ENCODE measurements at places on chromosomes 7 and 10. TPM values are rescaled to one million over a fixed set of nuclear protein-coding genes. Genes with fewer than 3 reads are reported as not detected.

- H3K36me3 ChIP-seq = no peaks in the 10 kb centered on the region
- H3K27ac ChIP-seq = no peak overlapping the region
- H3K4me1 ChIP-seq = no peaks in the 10 kb centered on the region
- H3K4me3 ChIP-seq = no peak overlapping the region
- no peaks in the 10 kb centered on the region for H3K27me3 ChIP-seq
Measured at GRCh38 chr7:96430356-96430755, 108.5 kb upstream of the SLC25A13 start.

DNA sequence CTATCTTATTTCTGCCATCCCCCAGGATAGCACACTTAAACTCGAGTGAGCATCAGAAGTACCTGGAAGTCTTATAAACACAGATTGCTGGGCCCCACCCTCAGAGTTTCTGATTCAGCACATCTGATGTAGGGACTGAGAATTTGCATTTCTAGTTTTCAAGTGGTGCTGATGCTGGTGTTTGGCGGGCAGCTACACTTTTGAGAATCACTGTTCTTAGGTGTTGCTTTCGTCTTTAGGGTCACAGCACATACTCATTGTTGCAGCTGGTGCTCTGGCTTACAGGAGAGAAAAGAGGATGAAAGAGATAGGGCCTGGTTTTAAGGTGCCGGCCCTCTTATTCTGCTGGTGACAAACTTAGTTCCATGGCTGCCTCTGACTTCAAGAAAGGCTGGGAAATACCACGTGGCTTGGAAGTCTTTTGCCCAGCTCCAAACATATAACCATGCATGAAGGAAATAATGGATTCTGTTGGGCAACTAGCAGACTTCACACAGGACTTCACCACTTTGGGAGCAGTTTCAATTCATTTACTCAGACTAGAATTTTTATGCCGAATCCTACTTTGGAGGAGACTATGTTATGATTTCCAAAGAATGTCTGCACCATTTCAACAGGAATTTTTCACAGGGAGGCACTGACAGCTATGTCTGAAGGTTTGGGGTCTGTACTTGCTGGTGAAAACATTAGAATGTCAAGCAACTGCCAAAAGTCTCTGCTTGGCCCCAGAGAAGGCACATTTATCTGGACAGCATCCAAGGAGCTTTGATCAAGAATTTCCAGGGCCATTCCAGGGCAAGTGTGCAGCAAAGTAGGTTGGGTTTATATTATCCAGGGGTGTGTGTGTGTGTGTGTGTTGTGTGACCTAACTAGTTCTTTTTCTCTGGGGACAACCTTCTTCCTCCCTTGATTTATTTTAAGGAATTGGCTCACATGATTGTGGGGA, 6.9 kb upstream of the MINDY4 start:
- H3K27ac ChIP-seq = peak overlapping the region; percentile 38
- no peak for DNase-seq
- H3K4me3 ChIP-seq = no peak overlapping the region
- H3K36me3 ChIP-seq = no peaks in the 10 kb centered on the region
- H3K27me3 ChIP-seq = no peaks in the 10 kb centered on the region

DNA sequence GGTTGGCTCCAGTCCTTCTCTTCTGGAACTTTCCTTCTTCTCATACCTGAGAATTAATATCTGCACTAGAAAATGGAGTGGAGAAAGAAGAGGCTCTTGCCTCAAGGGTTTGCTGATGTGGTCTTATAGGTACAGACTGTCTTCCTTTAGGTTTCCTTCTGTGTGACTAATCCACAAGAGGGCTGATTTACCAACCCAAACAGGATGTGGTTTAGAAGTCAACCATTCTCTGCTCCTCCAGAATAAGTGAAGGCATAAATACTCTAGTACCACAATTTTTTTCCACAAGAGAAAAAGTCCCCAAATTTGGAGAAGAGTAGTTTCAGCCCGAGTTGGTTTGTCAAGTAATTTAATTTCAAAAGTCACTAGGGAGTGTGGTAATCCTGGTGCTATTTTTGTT, 85.8 kb downstream of the NRP1 start:
- no peaks in the 10 kb centered on the region for H3K4me1 ChIP-seq
- H3K4me3 ChIP-seq = no peak overlapping the region
- H3K36me3 ChIP-seq = peaks cover 48% of the 10 kb centered on the region
- no peak for DNase-seq

DNA sequence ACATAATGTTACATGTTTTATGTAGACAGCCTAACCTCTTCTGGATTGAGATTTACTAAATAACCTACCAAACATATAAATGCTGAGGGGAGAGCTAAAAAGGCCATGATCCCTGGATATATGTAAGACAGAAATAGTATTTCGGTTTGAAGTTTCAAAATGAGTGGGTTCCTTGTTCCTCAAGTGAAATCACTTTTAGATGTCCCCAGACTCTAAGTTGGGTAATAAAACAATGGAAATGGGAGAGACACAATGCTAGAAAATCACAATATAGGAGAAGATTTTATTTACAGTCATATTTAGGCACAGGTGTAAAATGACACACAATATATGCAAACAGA, 56.5 kb downstream of the SHTN1 start:
- no peak overlapping the region for H3K4me3 ChIP-seq
- H3K36me3 ChIP-seq = no peaks in the 10 kb centered on the region
- DNase-seq = no peak
- no peaks in the 10 kb centered on the region for H3K4me1 ChIP-seq

- H3K27me3 ChIP-seq = no peaks in the 10 kb centered on the region
- H3K4me3 ChIP-seq = no peak overlapping the region
- no peak for DNase-seq
Measured at GRCh38 chr7:141400356-141400755, 150.9 kb upstream of the AGK start.

- H3K4me3 ChIP-seq = no peak overlapping the region
- DNase-seq = no peak
- no peak overlapping the region for H3K27ac ChIP-seq
- peaks cover 4% of the 10 kb centered on the region for H3K4me1 ChIP-seq
- H3K27me3 ChIP-seq = no peaks in the 10 kb centered on the region
Measured at GRCh38 chr10:71627956-71628355, 91.6 kb downstream of the C10orf105 start.

- H3K4me1 ChIP-seq = no peaks in the 10 kb centered on the region
- H3K4me3 ChIP-seq = no peak overlapping the region
- H3K27ac ChIP-seq = no peak overlapping the region
- peaks cover 7% of the 10 kb centered on the region for H3K36me3 ChIP-seq
Measured at GRCh38 chr10:15112657-15113056, 15.5 kb downstream of the RPP38 start.

DNA sequence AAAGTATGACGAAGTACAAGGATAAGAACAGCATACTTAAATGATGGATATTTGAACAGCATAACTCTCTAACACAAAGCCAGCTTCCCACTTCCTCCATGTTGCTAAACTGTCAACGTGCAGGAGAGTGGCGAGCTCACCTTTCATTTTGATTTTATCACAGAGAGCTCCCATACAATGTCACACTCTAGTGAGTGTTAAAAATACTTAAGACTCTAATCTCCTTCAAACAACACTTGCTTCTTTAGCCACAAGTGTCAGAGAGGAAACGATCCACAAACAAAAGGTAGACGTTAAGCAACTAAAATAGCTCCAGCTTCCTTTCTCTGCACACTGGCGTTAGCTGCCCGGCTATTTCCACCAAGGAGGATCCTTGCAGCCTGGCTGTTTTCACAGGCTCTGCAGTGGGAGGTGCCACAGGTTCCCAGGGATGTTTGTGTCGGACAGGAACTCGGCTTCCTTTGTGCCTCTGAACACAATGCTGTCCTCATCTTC, 194.6 kb downstream of the COBL start:
- H3K27me3 ChIP-seq = no peaks in the 10 kb centered on the region
- H3K36me3 ChIP-seq = no peaks in the 10 kb centered on the region
- no peak overlapping the region for H3K4me3 ChIP-seq
- H3K27ac ChIP-seq = no peak overlapping the region

- H3K27ac ChIP-seq = no peak overlapping the region
- no peak overlapping the region for H3K4me3 ChIP-seq
- H3K27me3 ChIP-seq = no peaks in the 10 kb centered on the region
- DNase-seq = no peak
- peaks cover 3% of the 10 kb centered on the region for H3K4me1 ChIP-seq
Measured at GRCh38 chr7:70349819-70350218, 751.5 kb downstream of the AUTS2 start.

GRCh38 chr10:124928087-124928486, 13.8 kb upstream of the ZRANB1 start:
- H3K27ac ChIP-seq = no peak overlapping the region
- no peak for DNase-seq
- H3K4me1 ChIP-seq = no peaks in the 10 kb centered on the region
- H3K27me3 ChIP-seq = no peaks in the 10 kb centered on the region
- no peaks in the 10 kb centered on the region for H3K36me3 ChIP-seq

The ABCB1 gene
- total RNA-seq = 0.91 TPM

The KEL gene
- total RNA-seq = not detected

The CALML5 gene
- total RNA-seq = 14.5 TPM

The TMEM270 gene
- not detected for total RNA-seq

The GRID2IP gene
- total RNA-seq = 1.1 TPM
